ENCODE measurements at places on chromosomes 16 and 17.

GRCh38 chr16:52770828-52771227 is 223.9 kb upstream of the TOX3 start:
- no peak for DNase-seq

DNA sequence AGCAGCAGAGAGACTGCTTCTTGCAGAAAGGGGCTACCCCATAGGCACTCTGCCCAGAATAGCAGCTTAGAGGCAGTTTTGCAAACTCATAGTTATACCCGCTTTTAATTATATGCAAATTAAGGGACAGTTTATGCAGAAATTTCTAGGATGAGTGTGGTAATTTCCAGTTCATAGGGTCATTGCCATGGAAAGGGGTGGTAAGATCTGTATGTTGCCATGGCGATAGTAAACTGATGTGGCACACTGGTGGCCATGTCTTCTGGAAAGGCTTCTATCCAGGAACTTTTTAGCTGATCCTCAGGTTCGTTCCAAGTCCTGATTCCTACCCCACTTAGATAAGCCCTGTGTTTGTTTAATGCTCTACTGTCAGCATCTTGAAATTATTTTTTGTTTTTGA is 6.2 kb downstream of the STXBP4 start:
- DNase-seq: no peak

DNA sequence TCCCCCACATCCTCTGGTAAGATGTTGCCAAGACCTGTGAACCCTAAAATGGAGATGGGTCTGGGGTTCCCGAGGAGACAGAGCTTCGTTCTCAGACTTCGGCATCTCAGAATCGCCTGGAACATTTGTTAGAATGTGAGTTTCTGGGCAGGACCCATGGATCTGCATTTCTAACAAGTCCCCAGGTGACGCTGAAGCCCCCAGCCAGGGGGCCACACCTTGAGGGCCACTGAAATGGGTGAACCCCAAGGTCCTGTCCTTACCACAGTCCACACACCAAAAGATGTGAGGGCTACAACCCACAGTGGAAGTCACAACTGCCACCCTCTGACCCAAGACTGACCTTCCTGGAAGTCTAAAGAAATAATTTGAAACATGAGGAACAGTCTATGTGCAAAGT is 14.0 kb downstream of the MPP3 start:
- DNase-seq: no peak

DNA sequence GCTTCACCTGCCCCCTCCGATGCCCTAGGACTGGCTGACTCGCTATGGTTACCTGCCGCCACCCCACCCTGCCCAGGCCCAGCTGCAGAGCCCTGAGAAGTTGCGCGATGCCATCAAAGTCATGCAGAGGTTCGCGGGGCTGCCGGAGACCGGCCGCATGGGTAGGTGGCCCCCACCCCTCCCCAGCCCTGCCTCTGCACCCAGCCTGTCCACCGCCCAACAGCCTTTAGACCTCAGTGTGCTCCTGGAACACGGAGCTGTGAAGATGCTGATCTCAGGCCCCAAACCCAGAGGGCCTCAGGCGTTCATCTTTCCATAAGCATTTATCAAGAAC is 993 bp downstream of the MMP25 start:
- no peak for DNase-seq

DNA sequence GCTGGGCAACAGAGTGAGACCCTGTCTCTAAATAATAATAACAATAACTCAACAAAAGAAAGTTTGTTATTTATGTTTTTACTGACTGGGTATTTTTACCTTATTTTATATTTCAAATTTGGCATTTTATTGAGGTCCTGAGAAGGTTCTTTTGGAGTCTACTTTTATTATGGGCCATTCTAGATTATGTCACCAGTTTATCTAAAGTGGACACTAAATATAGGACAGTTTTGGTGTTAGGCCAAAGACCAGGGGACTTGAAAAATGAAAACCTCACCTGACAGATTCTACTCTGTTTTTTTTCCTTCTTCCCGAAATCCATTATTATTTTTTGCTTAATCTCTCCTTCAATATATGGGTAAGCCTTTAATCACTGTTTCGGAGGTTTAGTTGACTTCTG is 8.1 kb downstream of the FTO start:
- no peak for DNase-seq

- DNase-seq: no peak
Measured at GRCh38 chr16:1344499-1344898, 7.2 kb downstream of the TSR3 start.

DNA sequence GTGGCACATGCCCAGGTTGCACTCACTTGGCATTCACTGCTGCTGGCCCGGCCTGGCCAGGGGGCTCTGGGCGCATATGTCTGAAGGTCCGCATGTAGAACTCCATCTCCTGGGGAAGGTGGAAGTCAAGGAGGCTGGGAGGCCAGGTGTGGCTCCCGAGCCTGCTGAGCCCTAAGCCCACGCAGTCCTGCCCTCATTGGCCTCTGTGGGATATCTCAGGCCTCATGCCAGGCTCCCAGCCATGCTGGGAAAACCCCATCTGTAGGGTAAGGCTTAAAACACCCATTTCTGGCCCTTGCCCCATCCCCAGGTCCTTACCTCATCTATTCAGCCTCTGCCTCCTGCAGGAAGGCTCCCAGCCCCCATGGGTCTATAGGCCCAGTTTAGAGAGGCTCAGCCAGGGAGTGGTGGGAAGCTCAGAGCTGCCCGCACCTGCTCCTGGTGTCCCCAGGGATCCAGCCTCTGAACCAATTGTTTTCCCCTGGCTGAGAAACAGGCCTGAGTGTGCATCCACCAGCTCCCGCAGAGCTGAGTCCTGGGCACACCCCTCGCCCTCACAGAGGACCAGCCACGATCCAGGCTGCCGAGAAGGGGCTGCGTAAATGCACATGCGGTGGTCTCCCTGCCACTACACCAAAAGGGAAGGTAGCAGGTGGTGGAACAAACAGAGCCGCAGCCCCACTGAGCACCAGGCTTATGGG is 2.3 kb upstream of the TPPP3 start:
- DNase-seq: no peak

- DNase-seq: peak; percentile 90
Measured at GRCh38 chr17:18248300-18248731, 10.2 kb downstream of the FLII start.

- DNase-seq: no peak
Measured at GRCh38 chr16:87254296-87254695, 62.9 kb downstream of the C16orf95 start.

GRCh38 chr16:85449191-85449884 is 163.8 kb upstream of the GSE1 start:
- DNase-seq: peak; percentile 39

- no peak for DNase-seq
Measured at GRCh38 chr16:24801761-24802302, 43.9 kb upstream of the SLC5A11 start.

DNA sequence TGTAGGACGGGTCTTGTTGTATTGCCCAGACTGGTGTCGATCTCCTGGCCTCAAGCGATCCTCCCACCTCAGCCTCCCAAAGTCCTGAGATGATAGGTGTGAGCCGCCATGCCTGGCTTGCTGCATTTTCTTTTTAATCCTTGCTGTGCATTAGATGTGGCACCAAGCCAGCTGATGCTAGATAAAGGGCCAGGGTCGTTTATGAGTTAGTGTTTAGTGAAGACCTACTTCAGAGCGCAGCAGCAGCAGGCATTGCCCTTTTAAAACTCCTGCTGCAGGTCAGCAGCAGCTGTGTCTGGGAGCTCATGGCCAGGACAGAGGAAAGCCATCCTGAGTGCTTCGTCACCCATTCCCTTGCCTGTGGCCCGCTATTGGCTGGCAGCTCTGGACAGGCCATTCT is 237.3 kb downstream of the CCDC182 start:
- no peak for DNase-seq

DNA sequence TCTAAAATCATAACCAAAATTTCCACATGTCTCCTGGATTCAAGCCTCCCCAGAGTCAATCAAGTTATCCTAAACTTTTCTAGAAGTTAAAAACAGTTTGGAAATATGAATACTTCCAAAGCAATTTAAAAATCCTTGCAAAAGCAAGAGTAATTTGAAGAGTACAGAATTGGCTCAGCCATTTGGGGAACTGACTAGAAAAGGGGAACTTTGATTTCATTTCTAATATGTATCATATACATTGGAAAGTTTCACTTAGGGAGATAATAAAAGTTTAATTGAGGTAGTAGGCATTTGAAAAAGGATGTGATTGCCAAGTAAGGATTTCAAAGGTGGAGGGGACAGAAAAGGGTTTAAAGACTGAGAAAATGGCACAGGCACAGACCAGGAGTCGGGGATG is 9.0 kb upstream of the SLFN12L start:
- no peak for DNase-seq

DNA sequence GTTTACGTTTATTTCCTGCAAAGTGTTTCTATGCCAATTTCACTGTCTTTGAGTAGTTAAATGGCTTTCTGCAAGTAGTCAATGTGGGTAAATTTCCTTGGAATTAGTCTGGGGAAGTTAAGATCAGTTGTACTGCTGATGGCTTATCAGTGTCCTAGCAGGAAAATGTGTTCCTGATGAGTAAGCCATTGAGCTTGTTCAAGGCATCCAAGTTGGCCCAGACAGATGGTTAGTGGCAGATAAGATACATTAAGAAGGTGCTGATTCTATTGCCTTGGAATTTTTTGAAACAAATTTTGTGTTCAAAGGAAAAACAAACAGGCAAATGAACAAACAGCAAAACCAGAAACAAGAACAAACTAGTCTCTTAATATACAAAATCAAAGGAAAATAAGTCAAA is 258.4 kb downstream of the MAP2K6 start:
- DNase-seq: peak; percentile 8

- no peak for DNase-seq
Measured at GRCh38 chr17:50397919-50398285, 579 bp upstream of the LRRC59 start.

- no peak for DNase-seq
Measured at GRCh38 chr17:74776990-74777389, 845 bp upstream of the NAT9 start.

DNA sequence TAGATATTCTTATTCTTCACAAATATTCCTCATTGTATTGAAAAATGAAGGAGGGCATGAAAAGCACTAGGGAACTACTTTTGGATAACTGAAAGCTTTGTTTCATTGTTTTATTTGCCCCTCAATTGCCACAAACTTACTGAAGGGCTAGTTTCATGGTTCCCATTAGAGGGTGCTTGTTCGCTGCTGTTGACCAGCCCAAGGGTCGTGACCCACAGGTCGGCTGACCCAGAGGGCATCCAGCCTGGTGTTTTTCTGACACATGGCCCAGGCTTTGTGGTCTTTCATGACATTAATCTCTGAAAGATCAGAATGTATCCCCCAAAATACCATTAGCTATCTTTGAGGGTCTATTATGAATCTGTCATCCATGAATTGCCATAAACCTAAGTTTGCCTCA is 30.0 kb downstream of the DGKE start:
- DNase-seq: no peak

DNA sequence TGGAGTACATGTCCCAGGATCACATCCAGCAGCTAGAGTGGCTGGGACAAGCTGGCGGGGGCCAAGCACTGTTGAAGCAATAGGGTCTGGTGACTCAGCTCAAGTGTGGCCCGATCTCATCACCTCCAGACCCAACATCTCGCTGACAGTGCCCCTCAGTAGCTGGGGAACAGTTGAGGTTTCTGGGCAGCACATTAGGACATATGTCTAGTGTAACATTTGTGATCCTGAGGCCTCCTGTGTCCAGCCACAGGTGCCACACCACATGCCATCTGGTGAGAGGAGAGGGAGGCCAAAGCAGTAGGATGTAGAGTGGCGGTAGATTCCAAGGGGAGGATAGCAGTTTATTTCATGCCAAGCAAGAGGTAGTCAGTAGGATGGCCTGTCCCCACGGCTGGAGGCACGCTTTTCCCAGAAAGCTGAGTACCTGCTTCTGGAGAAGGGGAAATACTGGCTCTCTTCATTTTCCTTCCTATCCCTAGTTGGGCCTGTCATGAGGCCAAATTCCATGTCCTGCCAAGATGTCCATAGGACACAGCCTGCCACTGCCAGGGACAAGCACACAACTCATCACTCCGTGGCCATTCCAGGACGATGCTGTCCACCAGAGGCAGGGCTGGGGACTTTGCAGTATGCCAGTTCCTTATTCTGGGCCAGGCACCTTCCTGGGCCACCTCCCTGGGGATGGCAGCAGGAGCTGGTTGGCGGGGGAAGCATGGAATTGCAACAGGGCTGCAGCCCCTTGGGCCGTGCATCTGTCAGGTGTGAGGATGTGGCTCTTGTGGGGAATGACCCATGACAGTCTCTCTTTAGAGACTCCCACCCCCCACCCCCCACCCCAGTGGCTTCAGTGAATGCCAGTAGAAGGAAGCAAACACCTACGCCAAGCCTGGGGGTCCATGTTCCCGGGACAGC is 24.0 kb downstream of the GGA3 start:
- DNase-seq: no peak

- no peak for DNase-seq
Measured at GRCh38 chr16:81440888-81441761, 3.5 kb upstream of the CMIP start.

- no peak for DNase-seq
Measured at GRCh38 chr16:74451951-74452758, 30.9 kb upstream of the CLEC18B start.

- no peak for DNase-seq
Measured at GRCh38 chr16:65510241-65510640, 388.4 kb upstream of the CDH11 start.

DNA sequence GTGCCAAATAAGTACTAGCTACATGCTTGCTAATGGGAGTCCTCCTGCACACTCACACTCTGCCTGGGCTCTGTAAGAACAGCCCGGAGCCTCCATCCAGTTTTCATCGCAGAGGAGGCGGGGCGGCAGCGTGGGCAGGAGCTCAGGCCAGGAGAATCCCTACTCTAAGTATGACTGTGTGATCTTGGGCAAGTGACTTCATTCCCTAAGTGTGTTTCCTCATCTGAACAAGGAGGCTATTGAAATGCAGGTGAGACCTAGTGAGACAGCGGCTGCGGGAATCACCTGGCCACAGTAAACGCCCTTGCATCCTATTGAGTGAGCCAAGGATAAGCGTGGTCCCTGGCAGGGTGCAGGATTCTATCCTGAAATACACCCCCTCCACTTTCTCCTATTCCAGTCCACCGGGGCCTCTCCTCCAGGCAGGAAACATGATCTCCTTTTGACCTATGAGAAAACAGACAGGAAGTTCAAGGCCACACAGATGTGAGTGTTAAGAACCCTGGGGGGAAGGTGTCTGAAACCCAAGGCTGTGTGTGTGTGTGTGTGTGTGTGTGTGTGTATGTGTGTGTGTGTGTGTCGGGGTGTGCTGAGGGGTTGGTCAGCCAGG is 5.2 kb upstream of the RAI1 start:
- no peak for DNase-seq

- no peak for DNase-seq
Measured at GRCh38 chr17:59617156-59617732, 2.5 kb upstream of the CLTC start.

- DNase-seq: no peak
Measured at GRCh38 chr17:80785477-80786178, 206.0 kb upstream of the CHMP6 start.

- peak; percentile 29 for DNase-seq
Measured at GRCh38 chr16:55389426-55390073, 65.5 kb downstream of the IRX6 start.

- DNase-seq: no peak
Measured at GRCh38 chr17:82489851-82490511, 29.6 kb upstream of the FOXK2 start.

- no peak for DNase-seq
Measured at GRCh38 chr17:47929218-47930000, 12.0 kb upstream of the PNPO start.
